ENCODE measurements at places on chromosomes 1 and 21. TPM values are rescaled to one million over a fixed set of nuclear protein-coding genes. Genes with fewer than 3 reads are reported as not detected.

GIPC2 gene
- 4.0 TPM for total RNA-seq

PTPN7 gene
- total RNA-seq, result 1.2 TPM

FAM151A gene
- total RNA-seq, result 0.22 TPM

KPRP gene
- not detected for total RNA-seq

FAM72B gene
- 0.13 TPM for total RNA-seq

TSPAN2 gene
- total RNA-seq, result 3.3 TPM

TINAGL1 gene
- total RNA-seq, result 180 TPM

PCAT6 gene
- total RNA-seq, result 1.7 TPM

- no peak for DNase-seq
Observed at GRCh38 chr1:210092366-210092765, 140.2 kb upstream of the SERTAD4 start.

GRCh38 chr1:189606795-189607476 lies 870.7 kb downstream of the BRINP3 start:
- no peak for DNase-seq

DNA sequence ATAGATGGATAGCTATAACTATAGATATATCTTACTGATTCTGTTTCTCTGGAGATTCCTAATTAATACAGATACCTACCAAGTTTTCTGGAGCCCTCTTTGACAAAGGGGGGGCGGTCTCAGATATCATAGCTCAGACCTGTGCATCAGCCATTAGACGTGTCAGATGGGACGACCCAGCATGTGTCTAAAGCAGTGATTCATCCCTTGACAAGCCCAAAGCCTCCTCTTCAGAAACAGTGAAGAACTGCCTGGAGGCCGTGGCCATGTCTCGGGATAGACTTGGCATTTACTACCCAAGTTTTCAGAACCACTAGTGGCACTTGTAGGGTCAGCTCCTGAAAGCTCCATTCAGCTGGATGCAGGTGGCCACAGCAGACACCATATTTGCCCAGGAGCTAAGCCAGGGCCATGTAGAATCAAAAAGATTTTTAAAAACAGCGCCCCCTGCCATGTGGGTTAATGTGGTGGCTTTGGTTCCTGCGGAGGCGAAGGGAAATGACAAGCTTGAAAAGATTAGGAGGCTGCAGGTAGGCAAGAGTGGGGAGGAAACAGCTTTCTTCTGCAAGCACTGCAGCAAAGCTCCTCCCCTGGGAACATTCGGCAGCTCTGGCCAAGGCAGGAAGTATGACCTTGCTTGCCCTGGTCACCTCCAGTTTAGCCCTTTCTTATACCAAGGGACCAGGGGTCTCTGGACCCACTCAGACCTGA lies 82.2 kb downstream of the FBXO2 start:
- DNase-seq, result no peak

DNA sequence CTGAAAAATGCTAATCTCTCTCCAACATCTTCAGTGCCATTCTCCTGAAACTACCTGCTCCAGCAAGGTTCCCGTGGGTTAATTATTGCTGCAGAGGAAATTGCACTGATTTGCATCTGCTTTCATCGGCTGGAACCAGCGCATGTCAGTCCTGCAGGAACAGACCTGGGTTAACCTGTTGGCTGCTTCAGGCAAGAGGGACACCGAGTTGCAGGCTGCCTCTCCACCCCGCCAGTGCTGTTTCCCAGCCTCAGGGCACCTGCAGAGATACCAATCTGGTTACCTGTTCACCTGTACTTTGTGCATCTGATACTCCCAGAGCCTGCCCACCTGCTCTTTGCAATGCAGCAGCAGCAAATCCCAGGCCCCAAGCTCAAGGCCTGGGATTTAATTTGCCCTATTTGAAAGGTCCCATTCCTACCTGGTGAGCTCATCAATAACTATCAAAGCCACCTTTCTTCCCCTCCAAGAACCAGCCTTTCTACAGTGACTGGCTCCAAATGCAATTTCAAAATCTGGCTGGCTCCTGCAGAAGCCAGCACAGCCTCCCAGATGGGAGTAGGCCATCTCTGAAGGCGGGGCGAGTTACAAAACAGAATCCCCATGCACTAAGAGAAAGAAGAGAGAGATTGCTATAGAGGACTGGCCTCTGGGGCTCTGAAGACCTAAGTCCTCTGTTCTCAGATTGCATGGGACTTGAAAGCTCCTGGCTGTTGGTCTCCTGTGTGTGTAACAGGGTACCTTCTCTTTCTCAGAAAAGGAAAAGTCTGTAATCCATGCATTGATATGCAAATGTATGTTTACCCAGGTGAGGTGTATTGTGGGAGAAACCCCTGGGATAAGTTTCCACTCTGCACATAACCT lies 67.8 kb downstream of the TOMM20 start:
- no peak for DNase-seq

DNA sequence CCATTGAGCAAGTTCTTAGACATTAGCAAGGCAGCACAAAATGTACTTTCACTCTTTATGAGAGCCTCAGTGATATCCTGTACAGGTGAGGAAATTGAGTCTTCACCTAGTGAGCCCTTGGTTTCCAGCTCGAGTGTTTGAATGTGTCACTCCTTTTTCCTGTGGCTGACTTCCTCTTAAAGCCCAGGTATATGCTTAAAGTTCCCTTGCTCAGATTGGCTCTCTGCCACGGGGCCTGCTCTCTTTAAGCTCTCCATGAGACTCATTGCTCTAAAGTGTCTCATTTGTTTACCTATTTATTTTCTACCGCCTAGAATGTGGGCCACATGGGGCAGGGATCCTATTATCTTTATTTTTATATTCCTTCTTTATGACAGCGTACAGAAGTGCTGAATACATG lies 324.9 kb downstream of the SIPA1L2 start:
- DNase-seq, result no peak

- DNase-seq, result no peak
Observed at GRCh38 chr1:41508290-41508689, 23.8 kb upstream of the EDN2 start.

GRCh38 chr1:115123116-115123515 lies 33.8 kb upstream of the TSPAN2 start:
- no peak for DNase-seq

DNA sequence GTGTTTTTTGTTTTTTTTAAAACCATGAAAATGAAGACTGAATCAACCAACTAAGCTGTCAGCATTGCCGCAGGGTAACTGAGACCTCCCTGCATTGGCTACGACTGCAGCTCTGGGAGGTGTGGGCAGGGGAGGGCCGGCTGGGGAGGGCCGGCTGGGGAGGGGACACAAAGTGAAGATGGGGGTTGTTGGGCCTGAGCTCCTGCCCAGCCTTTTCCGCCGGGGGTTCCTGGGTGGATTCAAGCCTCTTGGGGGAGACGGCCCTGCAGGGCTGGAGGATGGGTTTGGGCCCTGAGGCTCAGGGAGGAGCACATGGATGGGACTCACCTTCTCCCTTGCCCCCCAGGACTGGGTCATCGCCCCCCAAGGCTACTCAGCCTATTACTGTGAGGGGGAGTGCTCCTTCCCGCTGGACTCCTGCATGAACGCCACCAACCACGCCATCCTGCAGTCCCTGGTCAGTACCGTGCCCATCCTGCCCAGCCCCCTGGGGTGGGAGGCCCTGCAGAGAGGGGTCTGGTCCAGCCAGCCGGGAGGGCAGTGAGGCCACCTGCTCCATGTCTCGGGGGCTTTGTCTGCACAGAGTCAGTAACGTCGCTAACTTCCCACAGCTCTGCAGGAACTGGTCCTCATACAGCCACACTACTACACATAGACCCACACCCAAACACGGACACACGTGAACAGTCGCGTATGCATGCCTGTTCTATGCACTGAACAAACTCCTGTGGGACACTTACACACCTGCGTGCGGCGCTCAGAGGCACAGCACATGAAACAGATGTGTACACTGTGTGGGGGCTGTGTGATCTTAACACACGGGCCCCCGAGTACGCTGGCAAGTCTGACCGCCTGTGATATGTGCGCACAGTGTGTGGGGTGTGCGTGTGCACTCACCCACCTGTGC lies 31.5 kb downstream of the BMP8A start:
- peak; percentile 71 for DNase-seq

DNA sequence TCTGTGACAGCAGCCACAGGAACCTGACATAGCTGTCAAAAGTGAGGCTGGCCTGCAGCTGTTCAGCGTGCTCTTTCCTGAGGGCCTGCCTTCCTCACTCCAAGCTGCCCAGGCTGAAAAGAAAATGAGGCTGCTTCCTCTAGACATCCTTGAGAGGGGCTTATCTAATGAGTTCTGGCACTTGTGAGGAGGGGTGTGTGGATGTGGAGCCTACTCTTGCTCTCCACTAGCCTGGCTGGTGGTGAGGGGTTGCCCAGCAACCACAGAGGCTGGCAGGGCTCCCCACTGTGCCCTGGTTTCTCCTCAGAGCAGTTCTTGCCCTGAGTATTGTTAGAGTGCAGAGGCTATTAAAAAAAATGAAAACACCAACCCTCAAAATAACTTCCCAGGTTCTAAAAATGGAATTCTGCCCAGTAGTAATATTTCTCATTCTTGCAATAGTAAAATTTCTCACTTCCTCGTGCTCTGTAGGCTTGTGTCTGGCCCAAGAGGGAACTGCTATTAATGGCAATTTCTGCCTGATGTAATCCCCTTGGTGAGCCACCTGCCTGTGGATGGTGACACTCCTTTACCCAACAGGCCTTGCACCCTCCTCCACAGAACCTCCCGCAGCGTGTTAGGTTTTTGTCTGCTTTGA lies 52.6 kb upstream of the EPS8L3 start:
- DNase-seq, result no peak

- no peak for DNase-seq
Observed at GRCh38 chr1:112508278-112509004, at the start of gene WNT2B. TSS of gene WNT2B (plus strand) at chr1:112508965. CDS start at chr1:112509263, 298 bp downstream.

DNA sequence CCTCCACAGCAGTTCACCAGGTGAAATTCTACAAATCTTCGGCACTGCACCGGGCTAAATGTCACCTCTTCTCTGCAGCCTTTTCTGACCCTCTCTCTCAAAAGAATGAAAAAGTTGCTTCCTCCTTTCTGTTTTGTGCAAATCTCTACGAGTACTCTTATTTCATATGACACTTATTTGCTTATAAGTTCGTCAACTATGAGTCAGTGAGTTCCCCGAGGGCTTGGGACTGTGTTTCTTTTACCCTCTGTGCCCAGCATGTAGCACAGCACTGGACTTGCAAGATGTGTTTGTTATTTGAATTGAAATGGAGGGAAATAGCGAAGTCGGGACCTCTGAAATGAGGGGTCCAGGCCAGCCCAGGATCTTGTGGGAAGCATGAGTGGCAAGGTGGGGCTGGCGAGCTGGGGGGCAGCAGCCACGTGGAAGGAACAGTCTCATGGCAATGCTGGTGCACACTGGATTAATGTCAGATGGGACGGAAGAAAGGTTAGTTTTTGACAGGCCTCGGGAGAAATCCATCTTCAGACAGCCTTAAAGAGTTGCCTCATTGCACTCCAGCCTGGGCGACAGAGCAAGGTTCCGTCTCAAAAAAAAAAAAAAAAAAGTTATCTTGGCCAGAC lies 6.2 kb downstream of the SLC6A9 start:
- no peak for DNase-seq

GRCh38 chr21:21003701-21004100 lies 5.5 kb downstream of the NCAM2 start:
- DNase-seq, result no peak

- no peak for DNase-seq
Observed at GRCh38 chr1:151892190-151892589, 17.1 kb downstream of the THEM4 start.

GRCh38 chr1:235525314-235525713 lies 21.1 kb upstream of the B3GALNT2 start:
- DNase-seq, result no peak

DNA sequence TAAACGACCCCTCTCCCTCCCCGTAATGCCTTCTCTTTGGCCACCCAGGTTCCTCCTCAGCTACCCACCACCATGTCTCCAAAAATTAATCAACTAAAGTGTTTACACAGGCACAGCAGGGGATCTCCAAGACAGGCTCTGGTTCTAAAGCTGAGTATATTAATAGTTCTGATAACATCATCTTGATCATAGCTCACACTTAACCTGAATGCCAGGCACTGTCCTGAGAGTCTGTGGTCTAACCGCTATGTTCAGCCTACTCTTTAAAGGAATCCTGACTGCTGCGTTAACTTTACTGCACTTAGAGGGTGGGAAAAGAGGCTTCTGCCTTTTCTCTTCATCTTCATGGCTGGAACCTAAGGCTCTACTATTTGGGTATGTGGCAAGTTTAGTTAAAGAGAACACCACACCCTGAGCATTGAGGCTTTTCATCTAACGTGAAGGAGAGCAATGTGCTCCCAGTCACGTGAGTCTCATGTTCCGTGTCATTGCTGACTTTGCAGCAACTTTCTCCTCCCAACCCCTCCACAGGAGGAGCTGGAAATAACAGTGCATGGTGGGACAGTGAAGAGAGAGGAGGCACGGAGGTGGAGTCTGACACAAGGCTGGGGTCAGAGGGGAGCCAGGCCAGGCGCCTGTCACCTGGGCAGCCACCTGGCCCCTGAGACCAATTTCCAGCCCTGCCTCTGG lies 86.4 kb downstream of the FAM78B start:
- DNase-seq, result no peak

GRCh38 chr1:41862384-41863221 lies 56.1 kb downstream of the HIVEP3 start:
- DNase-seq, result no peak

DNA sequence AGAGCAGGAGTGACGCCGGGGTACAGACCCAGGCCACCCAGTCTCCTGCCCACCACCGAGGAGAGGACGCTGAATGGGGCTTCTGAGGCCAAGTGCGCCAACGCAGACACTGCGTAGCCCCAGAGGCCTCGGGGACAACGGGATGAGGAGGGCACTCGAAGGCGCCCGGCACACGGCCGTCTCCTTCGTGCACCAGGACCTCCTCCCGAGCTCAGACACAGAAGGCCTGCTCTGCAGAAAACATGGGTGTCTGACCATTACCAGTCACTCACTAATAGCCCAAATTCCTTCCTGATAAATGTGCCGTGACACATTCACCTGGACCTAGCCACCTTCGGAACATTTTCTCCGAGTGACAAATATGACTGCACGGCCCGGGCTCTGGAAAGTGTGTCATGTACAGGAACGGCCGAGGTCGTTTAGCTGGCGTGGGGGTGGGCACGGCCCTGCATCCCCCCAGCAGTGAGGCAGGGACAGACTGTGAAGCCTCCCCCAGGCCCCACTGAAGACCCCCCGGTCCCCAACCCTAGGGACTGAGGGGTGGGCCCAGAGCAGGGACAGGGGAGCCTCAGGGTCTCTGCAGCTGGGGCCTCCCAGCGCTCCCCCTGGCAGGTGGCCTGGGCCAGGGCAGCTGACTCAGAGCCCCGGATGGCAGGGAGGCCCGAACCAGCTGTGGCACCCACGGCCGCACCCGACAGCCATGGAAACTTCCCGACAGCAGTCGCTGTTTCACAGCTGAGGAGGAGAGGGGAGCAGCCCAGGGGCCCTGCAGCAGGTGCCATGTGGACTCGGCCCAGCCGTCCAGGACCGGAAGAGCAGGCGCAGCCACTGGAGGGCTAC lies 16.7 kb upstream of the COL6A2 start:
- peak; percentile 68 for DNase-seq

- no peak for DNase-seq
Observed at GRCh38 chr1:212981025-212981495, 30.7 kb downstream of the VASH2 start.

DNA sequence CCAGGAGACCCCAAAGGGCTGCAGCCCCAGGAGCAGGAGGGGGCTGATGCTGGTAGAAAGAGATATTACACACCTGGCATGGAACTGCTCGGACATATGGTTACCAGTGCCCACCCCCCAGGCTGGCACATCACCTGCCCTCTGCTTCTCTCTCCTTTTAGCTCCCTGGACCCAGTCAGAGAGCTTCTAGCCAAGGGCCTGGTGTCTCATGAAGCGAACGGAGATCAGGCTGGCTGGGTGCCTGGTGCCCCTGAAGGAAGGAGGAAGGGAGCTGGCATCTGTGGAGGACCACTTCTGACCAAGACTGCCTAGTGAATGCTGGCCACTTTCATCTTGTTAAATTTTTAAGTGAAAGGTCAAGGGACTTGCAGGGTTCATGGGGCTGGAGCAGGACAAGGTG lies 53.1 kb downstream of the FOXO6 start:
- no peak for DNase-seq

All from cardiac septum (tissue), 1 donor.